ENCODE measurements at places on chromosomes 3 and 15. TPM values are rescaled to one million over a fixed set of nuclear protein-coding genes. Genes with fewer than 3 reads are reported as not detected.

- DNase-seq: no peak
Measured at GRCh38 chr3:185657211-185657610, 71.1 kb downstream of the SENP2 start.

GRCh38 chr15:28943146-28943545 is 57.4 kb downstream of the APBA2 start:
- DNase-seq: no peak

GRCh38 chr3:196458063-196458462 is 25.8 kb upstream of the UBXN7 start:
- no peak for DNase-seq

- no peak for DNase-seq
Measured at GRCh38 chr3:164683489-164683888, 394.8 kb downstream of the SI start.

- no peak for DNase-seq
Measured at GRCh38 chr15:20346082-20346805, 195.4 kb downstream of the GOLGA6L6 start.

Gene GPR176
- 1.0 TPM for total RNA-seq

Gene EFCC1
- total RNA-seq: not detected

Gene AGBL1
- 0.02 TPM for total RNA-seq

Gene UNC45A
- 31.5 TPM for total RNA-seq

Gene ABHD6
- total RNA-seq: 5.1 TPM

Measured in NCI-H460 (cell line).